ENCODE measurements at places on chromosomes 16 and 17.

DNA sequence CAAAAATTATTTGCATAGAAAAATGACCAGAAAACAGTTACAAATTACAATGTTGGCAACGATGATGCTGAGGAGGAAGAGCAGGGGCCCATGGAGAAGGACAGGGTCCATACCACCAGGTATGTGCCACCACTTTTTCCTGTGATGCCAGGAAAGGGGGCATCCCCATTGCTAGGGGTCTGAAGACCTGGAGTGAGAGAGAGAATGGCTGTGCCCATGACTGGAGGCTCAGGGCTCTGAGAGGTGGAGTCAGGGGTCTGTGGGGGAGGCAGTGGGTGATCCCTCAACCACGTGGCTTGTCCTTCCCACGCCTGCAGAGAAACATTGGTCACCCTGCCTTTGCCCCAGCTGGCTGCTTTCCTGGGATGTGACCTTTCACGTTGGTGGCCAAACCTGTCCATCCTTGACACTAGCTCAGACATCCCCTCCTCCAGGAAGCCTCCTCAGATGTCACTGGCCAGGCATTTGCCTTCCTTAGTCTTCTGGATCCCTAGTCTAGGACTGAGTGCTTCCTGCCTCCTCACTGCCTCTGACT is 51.4 kb downstream of the SOCS1 start:
- peak; percentile 40 for DNase-seq

DNA sequence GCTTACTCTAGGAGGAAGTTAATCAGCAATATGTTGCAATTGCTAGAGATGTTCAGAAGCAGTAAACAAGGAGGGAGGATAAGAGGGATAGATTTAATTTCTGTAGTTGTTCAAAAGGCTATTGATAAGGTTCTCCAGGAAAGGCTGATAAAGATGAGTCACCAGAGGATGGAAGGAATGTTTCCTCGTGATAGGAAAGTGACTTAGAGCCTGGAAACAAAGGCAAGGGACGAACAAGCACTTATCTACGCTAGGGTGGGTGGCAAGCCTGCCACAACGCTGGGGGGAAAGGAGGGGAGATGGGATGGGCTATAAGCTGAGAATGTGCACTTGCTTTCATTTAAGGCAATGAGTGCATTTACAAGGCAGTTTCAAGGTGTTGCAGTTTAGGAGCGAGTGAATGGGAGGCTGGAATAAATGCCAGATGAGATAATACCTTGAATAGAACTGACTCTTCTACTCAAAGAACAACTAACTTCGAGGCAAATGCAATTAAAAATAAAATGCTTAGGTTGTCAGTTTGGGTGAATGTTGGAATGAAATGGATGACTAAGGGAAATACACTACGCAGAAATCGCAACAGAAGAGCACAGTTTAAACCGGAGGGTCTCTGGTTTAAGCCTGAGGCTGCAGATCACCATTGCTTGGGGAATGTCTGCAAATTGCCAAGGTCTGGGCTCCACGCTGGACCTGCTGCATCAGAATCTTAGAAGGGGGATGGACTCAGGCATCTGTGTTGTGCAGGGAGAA is 76.0 kb upstream of the RBBP6 start:
- DNase-seq, result no peak

- DNase-seq, result no peak
Measured at GRCh38 chr16:79456036-79456435, 144.5 kb downstream of the MAF start.

DNA sequence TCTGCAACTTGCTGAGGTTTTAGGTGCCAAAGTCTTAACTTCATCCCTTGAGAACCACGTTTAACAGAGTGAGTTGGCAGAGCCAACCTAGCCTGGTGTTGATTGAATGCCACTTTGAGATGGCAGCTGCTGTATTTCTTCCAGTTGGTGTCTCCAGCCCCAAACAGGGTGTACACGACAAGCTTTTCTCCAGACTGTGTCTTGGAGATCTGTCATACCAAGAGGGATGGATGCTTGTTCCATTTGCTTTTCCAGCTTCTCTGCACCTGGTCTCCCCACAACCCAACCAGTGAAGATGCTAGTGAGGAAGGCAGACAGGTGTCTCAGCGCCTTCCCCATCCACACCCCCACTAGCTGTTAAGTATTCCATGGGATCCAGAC is 141.1 kb upstream of the HS3ST2 start:
- DNase-seq, result no peak

GRCh38 chr17:73987395-73987794 is 216.1 kb upstream of the RPL38 start:
- no peak for DNase-seq

GRCh38 chr17:39629898-39630297 is 3.1 kb downstream of the PPP1R1B start:
- peak; percentile 68 for DNase-seq

DNA sequence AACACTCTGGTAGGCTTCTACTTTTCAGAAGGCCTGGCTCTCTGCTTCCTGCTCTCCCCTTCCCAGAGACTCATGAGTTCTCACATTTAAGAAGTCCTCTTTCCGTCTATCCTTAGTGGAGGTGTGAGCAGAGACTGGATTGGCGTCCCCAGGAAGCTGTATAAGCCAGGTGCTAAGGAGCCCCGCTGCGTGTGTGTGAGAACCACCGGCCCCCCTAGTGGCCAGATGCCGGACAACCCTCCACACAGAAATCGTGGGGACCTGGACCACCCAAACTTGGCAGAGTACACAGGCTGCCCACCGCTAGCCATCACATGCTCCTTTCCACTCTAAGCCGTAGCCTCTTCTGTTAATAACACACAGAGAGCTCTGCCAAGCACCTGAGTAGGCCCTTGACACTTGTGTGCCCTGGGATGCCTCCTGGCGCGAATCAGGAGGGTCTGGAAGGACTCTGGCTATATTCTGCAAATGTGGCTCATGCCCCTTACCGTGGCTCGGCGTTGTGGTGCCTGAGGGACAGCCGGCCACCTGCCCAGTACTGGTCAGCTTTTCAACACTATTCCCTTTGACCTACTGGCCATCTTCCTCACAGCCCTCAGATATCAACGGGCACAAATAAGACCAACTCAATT is 13.9 kb downstream of the CYB5D2 start:
- no peak for DNase-seq

DNA sequence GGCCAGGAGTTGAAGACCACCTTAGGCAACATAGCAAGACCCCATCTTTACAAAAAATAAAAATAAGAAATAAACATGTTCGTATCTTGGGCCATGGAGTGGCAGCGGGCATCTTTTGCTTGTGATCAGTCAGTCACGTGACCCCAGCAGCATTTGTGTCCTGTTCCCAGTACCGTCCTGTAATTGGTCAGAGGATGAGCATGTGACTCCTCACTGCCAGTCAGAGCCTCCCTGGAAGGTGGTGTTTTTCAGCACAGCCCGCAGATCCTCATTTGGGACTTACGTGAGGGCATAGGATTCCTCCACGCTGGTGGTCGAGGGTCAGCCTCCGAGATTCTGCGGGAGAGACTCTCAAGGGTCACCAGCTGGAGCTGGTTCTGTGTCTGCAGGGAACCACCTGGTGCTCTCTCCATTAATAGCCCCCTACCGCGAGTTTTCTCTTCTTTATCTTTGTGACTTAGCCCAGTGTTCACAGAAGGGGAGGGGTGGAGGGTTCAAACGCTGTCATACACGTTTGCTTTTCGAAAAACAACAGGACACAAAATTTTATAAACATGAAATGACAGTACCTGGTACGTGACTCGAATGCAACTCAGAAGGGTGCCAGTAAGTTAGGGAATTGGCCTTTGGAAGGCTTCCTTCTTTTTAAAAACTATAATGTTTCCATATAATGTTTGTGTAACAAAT is 17.2 kb downstream of the MRC2 start:
- no peak for DNase-seq

- no peak for DNase-seq
Measured at GRCh38 chr17:9071016-9071415, 49.7 kb downstream of the NTN1 start.

DNA sequence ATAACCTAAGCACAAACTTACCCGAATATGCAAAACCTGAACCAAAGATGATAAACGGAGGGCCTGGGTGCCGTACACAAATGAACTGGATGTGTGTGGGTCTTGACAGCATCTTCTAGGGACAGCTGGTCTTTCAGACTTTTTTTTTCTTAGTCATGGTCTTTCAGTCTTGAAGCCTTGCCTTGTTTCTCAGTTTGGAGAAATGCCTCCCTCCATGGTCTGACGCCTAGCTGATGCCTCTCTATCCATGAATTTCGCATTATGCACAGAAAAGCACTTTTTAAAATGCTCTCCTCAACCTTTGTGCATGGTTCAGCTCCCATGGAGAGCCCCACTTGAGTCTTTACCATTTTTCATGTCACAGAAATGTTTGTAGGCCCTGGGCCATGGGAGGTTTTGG is 52.8 kb upstream of the LYRM9 start:
- no peak for DNase-seq

GRCh38 chr16:87562201-87562600 is 40.1 kb upstream of the JPH3 start:
- no peak for DNase-seq

GRCh38 chr17:45050481-45051059 is 862 bp downstream of the DCAKD start:
- peak; percentile 24 for DNase-seq

GRCh38 chr16:50061326-50061725 is 4.4 kb upstream of the HEATR3 start:
- no peak for DNase-seq

Data from suppressor macrophage treated with lipopolysaccharide for 1 hour (primary cell).